ENCODE measurements at places on chromosomes 11 and 22.

GRCh38 chr22:44263547-44263946, 49.2 kb downstream of the SHISAL1 start:
- no peak for DNase-seq

DNA sequence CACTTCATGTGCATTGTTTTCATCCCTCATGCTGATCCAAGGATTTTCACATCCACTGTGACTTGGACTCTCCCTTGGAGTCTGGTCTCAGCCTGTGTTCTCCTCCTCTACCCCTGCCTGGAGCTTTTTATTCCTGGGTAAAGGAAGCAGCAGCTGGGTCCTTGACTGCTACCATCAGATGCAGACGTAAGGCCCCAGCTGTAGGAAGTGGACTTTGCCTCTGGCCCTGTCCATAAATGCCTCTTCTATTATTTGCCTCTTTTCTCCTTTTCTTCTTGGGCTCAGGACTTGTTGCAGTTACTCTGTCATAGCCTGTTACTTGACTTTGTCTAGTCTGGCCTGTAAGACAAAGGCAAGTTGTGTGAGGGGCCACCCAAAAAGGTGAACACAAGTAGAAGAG, 303.8 kb downstream of the NXPE2 start:
- DNase-seq, result no peak

- DNase-seq, result no peak
These were observed 29.6 kb upstream of the FJX1 start for GRCh38 chr11:35588627-35589026.

DNA sequence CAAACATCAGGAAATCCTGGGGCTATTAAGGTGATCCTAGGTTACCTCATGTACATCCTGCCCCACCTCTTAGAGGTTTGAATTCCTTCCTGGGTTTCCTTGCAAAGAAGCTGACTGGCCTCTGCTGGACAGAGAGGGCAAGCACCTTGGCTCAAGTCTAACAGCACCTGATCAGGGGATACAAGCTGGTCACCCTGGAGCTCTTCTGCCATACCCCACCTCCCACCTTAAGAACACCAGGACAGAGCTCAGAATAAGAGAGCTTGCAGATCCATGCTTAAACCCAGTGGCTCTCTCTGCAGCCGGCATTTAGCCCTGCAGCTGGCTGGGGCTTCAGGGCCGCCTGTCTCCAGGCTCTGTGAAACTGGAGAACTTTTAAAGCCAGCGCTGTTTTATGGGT, 386.6 kb upstream of the NARS2 start:
- DNase-seq, result no peak
